ENCODE measurements at places on chromosomes 4 and X. TPM values are rescaled to one million over a fixed set of nuclear protein-coding genes. Genes with fewer than 3 reads are reported as not detected.

DNA sequence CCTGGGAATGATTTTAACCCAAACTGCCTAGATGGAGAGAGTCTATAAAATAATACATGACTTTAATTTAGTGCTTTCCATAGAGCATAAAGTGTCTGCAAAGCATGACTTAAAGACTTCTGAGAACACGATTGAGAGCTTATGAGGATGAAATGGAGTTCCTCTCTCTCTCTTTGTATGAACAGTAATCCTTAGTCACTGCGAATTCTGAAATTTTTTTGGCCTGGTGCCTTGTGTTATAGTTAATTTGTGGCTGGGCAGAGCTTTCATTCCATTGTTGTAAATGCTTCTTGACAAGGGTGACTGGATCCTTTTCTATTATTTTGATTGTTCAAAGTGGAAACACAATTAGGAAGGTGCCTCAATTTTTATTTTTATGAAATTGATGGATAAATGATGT lies 179.5 kb downstream of the CEP135 start:
- peak; percentile 28 for DNase-seq

GRCh38 chr4:109588176-109588575 lies 28.1 kb downstream of the MCUB start:
- no peak for DNase-seq

DNA sequence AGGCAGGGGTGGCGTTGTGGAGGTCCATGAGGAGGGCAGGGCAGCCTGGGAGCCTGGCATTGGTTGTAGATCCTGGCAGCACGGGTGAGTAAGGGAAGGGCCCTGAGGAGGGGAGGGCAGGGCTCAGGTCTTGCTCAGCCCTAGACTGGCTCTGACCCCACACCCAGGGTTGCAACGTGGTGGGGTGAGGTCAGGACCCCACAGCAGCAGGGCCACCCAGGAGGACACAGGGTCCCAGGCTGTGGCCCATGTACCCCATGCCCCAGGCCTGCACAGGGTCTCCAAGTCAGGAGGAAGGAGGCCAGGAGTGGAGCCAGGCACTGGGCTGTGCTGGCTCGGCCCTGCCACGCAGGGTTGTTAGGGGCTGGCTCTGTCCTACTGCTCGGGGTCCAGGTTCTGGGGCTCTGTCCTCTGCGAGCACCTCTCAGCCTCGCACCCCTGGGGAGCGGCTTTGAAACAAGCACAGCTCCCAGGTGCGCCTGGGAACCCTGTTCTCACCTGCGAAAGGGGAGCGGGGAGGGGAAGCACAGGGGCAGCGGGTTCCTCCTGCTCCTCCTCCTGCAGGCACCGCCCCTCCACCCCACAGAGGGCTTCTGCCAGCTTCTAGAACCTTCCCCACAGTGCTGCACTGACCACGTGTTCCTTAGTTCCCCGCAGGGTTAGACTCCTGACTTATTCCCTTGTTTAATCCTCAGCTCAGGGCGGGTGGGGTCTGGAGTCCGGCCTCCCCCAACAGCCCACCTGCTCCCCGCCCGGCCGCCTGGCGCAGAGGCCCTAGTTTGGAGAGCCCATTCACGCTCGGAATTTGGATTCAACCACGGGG lies 20.4 kb downstream of the MSANTD1 start:
- no peak for DNase-seq

GRCh38 chr4:107467461-107467860 lies 252.6 kb downstream of the PAPSS1 start:
- DNase-seq: no peak

- DNase-seq: peak; percentile 3
These were observed 152.1 kb upstream of the MED14 start for GRCh38 chrX:40887476-40887875.

The CXCL5 gene
- not detected for total RNA-seq

DNA sequence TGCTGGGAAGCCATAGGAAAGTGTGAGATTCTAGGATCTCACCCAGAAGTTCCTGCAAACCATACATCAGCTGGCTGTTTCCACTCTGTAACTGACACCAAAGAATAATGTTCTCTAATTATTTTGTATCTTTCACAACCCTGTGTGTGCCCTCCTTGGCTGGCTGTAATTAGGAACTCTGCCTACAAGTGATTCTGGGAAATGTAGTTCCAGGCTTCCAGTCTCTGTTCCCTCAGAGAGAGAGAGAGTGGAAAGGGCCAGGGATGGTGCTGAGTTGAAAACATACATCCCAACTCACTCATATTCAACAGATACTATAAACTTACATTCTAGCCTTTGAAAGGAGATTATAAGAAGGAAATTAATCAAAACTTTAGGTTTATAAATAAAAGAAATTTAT lies 57.5 kb upstream of the C1QTNF7 start:
- no peak for DNase-seq

- peak; percentile 11 for DNase-seq
These were observed 279.6 kb upstream of the PITX2 start for GRCh38 chr4:110902500-110902899.

DNA sequence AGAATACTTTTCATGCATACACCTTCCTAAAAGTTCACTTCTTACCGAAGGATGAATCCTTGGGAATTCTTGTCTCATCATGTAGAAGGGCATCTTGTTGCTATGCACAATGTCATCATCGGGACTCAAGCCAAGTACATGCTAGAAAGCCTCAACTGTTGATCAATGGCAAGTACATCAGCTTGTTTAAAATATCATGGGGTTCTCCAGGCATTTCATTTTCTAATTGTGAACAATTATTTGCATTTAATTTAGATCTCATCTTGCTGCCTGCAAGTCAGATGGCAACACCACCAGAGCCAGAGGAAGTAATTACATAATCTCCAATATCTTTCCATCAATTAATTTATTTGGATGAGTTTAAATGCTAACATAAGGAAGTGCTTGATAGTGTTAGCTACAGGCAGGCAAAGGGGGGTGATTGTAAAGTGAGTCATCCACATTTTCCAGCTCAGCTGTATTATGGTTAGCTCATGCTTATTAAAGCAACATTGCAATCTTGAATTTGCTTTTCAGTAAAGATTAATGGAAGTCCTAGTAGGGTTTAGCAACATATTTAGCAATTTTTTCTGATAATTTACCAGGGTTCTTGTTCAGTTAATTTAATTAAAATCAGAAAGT lies 356.5 kb downstream of the CBLL2 start:
- peak; percentile 74 for DNase-seq

- DNase-seq: peak; percentile 35
These were observed 148.8 kb upstream of the MID1 start for GRCh38 chrX:10769195-10769594.
